ENCODE measurements at places on chromosomes 5 and 9.

DNA sequence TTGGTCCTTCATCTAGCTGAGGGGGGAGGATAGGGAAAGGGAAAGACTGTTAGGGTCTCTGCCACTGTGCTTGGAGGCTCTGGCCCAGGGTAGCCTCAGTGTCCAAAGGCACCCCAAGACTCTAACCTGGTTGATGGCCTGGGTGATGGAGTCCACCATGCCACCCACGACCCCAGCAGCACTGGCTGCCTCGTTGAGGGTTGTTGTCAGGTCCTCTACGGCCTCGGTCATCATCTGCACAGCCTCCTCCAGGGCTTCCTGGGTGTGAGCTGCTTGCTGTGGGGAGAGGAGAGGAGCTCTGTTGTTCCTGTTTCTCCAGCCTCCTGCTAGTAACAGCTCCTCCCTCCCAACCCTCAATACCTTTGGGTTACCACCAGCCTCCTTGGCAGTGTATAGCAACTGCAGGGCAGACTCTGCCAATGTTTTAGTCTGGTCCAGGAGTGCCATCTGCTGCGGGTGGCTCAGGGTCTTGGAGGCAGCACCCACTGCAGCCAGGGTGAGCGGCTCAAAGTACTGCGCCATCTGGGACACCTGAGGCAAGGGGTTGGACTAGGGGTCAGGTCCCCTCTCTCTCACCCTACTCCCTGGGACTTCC, 16.2 kb upstream of the TPM2 start:
- DNase-seq = no peak

- DNase-seq = no peak
These were observed 171.6 kb downstream of the PAX5 start for GRCh38 chr9:36862206-36863145.

- no peak for DNase-seq
These were observed 367.1 kb upstream of the KLF4 start for GRCh38 chr9:107856633-107857032.

- DNase-seq = no peak
These were observed 4.8 kb downstream of the RPS14 start for GRCh38 chr5:150444770-150445169.

- no peak for DNase-seq
These were observed 138.3 kb downstream of the RFK start for GRCh38 chr9:76255781-76256455.
